8988T (cell line): ENCODE measurements at places on chromosomes 3 and 15.

DNA sequence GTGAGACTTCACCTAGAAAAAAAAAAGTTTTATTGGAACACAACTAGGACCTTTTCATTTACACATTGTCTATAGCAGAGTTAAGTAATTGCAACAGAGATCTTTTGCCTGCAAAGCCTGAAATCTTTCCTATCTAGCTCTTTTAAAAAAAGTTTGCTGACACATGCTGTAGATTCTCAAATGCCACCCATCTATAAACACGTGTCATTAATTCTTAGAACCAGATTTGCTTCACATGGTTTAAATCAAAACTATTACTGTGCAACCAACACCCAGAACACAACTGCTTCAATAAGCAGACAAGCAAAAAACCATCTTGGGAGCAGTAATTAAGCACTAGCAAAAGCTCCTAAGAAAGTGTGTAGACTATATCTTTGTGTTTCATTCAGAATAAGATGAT is 55.0 kb downstream of the OXSM start:
- DNase-seq = no peak

GRCh38 chr3:87924485-87924884 is 134.3 kb downstream of the CGGBP1 start:
- no peak for DNase-seq

- no peak for DNase-seq
These were observed 14.9 kb downstream of the PLA2G4D start for GRCh38 chr15:42079401-42079908.

DNA sequence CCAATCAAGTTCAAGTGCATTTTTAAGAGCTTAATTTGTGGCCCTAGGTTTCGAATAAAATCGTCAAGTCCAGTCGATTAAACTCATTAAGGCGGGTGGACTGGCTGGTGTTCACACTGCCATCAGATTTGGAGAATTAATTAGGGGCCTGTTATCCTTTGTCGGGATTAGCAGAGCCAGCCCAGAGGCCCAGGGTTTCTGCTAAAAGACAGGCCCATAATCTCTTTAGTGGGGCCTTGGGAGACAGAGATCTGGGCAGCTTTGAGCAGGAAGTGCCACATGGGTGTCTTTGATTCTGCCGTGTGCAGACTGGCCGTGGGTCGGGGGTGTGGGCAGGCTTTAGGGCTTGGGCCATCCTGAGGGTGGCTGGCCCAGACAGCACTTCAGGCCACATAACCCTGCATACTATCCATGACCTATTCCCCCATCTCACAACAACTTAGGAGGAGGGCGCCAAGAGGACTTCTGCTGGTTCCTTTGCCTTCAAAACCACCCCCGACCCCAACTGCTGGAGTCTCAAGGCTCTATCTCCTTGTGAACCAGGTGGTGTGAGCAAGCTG is 94.7 kb downstream of the PLXNA1 start:
- DNase-seq = no peak

GRCh38 chr3:39879581-39879980 is 70.2 kb downstream of the MYRIP start:
- no peak for DNase-seq

- DNase-seq = peak; percentile 89
These were observed 21.6 kb downstream of the ACSBG1 start for GRCh38 chr15:78212546-78213424.

DNA sequence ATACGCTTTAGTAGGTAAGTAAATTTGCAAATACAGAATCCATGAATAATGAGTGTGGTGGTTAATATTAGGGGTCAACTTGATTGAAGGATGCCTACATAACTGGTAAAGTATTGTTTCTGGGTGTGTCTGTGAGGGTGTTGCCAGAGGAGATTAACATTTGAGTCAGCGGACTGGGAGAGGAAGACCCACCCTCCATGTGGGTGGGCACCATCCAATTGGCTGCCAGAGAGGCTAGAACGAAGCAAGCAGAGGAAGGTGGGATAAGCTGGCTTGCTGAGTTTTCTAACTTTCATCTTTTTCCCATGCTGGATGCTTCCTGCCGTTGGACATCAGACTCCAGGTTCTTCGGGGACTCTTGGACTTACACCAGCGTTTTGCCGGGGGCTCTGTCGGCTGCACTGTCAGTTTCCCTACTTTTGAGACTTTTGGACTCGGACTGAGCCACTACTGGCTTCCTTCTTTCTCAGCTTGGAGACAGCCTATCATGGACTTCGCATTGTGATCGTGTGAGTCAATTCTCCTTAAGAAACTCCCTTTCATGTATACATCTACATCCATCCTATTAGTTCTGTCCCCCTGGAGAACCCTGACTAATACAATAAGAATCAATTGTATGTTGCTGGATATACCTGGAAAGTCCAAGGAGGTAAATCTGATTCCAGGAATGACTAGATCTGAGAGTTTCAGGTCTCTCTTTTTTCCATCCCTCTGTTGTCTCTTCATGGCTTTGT is 25.8 kb upstream of the NEDD4 start:
- DNase-seq = no peak
